Activated gamma-delta T cell treated with anti-CD3 and anti-CD28 coated beads, Interleukin-2, amount 50 U/mL, for 16 hours (primary cell): ENCODE measurements at places on chromosomes 2 and 18.

DNA sequence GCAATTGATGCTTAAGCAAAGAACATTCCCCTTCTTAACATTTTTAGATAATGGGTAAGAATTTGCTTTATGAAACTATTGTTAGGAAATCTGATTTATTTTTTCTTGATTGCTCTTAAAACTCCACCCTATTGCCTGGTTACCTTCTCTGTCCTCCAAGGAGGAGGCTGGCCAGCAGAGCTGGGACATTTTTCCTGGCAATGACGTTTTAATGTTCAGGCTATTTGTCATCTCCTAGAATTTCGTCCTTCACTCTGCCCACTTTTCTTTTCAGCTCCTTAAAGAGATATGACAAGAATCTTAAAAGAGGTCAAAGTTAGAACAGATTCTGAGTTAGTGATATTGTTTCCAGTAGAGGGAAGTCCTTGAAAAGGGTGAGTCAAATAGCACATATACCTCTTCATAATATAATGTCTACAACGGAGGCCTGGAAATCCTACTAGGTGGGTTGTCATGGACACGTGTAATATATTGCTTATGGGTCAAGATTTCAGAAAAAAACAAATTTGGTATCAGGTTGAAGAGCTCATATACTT lies 141.0 kb downstream of the CMPK2 start:
- no peak for DNase-seq

DNA sequence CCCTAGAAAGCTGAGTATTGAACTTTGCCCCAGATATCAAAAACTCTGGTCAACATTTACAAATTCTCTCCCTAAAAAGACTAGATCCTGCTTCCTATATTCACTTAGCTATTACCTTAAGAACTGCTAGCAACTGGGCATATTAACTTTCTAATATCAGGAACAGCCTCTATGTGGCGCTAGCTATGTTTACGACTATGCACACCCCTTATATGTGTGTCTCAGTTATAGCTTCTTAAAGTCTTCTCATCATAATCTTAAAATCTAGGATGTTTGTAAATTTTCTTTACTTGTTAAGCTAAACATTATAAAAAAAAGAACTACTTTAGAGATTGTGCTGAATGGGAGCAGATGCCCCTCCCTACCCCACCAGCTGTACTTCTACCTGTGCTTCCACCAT lies 1.7 kb upstream of the STAMBP start:
- DNase-seq: no peak

- no peak for DNase-seq
These were observed 37.5 kb downstream of the ACVR1 start for GRCh38 chr2:157838442-157839161.

DNA sequence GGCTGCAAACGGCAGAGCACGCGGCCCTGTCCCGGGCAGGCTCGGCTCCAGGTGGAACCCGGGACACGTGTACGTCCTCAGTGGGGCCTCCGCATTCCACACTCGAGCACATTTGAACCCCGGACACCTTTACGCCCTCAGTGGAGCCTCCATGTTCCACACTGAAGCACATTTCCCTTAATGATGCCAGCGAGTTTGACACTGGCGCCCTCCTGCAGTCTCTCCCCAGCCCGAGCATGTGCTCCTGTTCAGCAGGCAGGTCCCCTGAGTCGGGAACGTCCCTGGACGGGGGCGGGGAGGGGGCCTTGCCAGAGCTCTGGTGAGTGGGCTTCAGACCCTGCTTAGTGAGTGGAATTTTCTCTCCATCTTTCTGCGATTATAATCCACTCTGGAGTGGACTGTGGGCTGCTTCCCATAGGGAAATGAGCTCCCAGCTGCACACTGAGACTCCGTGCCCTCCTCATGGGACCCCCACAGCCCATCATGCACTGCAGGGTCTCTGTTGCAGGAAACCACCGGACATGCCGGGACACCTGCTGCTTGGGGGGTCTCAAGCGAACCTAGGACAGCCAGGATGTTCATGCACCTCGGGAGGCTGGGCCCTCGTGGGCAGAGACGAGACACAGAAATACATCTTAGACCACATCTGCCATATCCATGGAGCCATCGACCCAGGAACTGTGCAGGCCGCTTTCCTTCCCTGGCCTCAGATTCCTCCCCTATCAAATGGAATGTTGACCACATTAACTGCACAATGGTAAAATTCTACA lies 70.3 kb upstream of the SNTG2 start:
- no peak for DNase-seq

- no peak for DNase-seq
These were observed 188.0 kb upstream of the SPHKAP start for GRCh38 chr2:228369400-228370031.

DNA sequence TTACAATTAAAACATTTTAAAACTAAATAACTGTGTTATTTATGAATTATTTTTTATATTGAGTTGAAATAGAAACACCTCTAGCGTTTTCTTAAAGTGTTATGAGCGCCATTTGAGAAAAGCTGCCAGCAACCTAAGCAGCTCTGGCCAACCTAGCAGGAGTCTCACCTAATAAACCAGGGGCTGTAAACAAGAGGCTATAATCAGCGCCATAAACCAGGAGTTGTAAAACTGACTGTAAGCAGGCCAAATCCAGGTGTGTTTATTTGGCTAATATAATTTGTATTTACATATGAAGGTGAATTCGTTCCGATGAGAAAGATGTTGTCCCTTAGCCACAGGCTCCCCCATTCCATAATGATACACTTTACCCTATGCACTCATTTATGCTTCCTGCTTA lies 34.7 kb downstream of the LRRTM1 start:
- no peak for DNase-seq
